ENCODE measurements at places on chromosomes 2 and 18. TPM values are rescaled to one million over a fixed set of nuclear protein-coding genes. Genes with fewer than 3 reads are reported as not detected.

ABHD3 gene
- total RNA-seq, result 4.1 TPM

SKOR2 gene
- not detected for total RNA-seq

GALR1 gene
- total RNA-seq, result not detected

ADD2 gene
- total RNA-seq, result 0.88 TPM

DYNAP gene
- total RNA-seq, result not detected

TBR1 gene
- under 0.01 TPM for total RNA-seq

SULT1C2 gene
- not detected for total RNA-seq

MSTN gene
- not detected for total RNA-seq

MC4R gene
- total RNA-seq, result not detected

RAB27B gene
- 7.5 TPM for total RNA-seq

ELOA2 gene
- total RNA-seq, result not detected

C2orf15 gene
- total RNA-seq, result not detected

INPP5D gene
- 0.65 TPM for total RNA-seq

RNU2-63P gene
- total RNA-seq, result not detected

CYS1 gene
- 0.39 TPM for total RNA-seq

CIB4 gene
- not detected for total RNA-seq

MAP3K19 gene
- total RNA-seq, result not detected

KLF11 gene
- total RNA-seq, result 5.7 TPM

SCTR gene
- total RNA-seq, result not detected

UGP2 gene
- total RNA-seq, result 85.5 TPM

OST4 gene
- total RNA-seq, result 815 TPM

IHH gene
- not detected for total RNA-seq

ABCG5 gene
- not detected for total RNA-seq

CRACDL gene
- total RNA-seq, result 0.24 TPM

ANKRD30B gene
- not detected for total RNA-seq

TMEM169 gene
- 0.16 TPM for total RNA-seq

IL1F10 gene
- total RNA-seq, result not detected

GPR35 gene
- total RNA-seq, result not detected

ADRA2B gene
- total RNA-seq, result not detected

DCAF17 gene
- 8.8 TPM for total RNA-seq

NEU2 gene
- not detected for total RNA-seq

LPIN1 gene
- total RNA-seq, result 31.1 TPM

CMPK2 gene
- total RNA-seq, result 4.7 TPM

G6PC2 gene
- total RNA-seq, result not detected

GLI2 gene
- total RNA-seq, result 15.1 TPM

GNLY gene
- 0.24 TPM for total RNA-seq

DAPL1 gene
- total RNA-seq, result not detected

LCT gene
- 0.08 TPM for total RNA-seq
